Endodermal cell (in vitro differentiated cells): ENCODE measurements at places on chromosomes 1 and 21.

DNA sequence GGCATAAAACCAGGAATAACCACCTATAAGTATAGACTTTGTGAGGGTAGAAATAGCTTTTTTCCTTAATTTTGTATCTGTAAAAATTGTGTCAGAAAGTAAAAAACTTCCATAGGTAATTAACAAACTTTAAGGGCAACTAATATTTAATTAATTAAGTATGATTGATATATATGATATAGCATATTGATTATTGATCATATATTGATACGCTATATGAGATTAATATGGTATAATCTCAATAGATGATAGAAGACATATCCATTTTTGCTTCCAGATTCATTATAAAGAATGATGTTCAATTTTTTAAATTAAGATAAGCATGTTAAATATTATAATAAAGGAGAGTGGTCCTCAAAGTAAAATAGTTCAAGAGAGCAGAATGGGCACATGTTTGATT lies 99.3 kb upstream of the VAV3 start:
- DNase-seq: no peak

- no peak for DNase-seq
Observed at GRCh38 chr21:33685613-33686197, 43.4 kb downstream of the ITSN1 start.

GRCh38 chr21:42042651-42043050 lies 28.5 kb upstream of the UMODL1 start:
- DNase-seq: no peak

- DNase-seq: no peak
Observed at GRCh38 chr1:194309269-194309668, 1122.9 kb upstream of the B3GALT2 start.

DNA sequence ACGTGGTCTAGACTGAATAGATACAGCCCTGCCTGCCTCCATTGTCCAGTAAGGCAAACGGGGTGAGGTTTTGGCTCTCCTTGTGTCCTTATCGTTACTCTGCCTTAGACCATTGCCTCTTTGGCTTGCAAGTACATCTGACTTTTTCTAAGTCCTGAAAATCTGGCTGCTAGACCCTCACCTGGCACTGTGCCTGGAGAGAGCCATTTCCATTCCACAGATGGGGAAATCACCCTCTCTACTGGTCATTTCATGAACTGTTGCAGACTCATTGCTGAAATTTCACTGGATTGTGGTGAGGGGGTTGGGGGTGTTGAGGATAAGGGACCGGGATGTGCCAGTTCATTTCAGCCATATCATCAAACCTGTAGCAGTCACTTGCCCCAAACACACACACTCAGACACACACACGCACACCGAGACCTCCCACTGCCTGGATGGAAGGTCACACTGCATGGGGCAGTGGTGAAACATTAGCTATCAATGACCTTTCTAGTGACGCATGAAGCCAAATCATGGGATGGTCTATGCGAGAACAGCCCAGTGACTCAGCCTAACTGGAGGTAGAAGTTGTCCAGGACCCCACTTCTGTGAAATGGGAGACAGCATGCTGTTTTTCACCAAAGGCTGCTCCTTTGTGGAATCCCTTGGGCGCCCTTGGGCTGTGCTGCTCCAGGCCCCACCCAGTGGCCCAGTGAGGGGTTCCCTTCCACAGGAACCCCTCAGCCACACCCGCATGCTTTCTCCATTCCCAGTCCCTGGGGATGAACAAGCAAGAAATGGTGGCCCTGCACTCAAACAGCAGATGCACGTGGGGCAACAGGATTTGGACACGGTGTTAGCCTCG lies 34.9 kb upstream of the VASH2 start:
- peak; percentile 83 for DNase-seq

- DNase-seq: no peak
Observed at GRCh38 chr1:192749349-192749748, 59.5 kb upstream of the RGS2 start.

- DNase-seq: no peak
Observed at GRCh38 chr1:6175411-6175828, 4.7 kb downstream of the CHD5 start.

DNA sequence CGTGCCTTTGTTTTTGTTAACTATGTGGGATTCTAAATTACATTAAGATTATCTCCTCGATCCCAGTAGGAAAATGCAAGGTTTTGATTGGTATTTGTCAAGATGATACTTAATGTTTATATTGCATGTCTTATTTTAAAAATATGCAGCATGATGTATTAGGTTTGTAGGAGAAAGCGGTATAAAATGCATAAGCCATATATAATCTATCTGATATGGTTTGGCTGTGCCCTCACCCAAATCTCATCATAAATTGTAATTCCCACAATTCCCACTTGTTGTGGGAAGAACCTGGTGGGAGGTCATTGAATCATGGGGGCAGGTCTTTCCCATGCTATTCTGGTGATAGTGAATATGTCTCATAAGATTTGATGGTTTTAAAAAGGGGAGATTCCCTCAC lies 198.1 kb upstream of the NCAM2 start:
- DNase-seq: no peak

DNA sequence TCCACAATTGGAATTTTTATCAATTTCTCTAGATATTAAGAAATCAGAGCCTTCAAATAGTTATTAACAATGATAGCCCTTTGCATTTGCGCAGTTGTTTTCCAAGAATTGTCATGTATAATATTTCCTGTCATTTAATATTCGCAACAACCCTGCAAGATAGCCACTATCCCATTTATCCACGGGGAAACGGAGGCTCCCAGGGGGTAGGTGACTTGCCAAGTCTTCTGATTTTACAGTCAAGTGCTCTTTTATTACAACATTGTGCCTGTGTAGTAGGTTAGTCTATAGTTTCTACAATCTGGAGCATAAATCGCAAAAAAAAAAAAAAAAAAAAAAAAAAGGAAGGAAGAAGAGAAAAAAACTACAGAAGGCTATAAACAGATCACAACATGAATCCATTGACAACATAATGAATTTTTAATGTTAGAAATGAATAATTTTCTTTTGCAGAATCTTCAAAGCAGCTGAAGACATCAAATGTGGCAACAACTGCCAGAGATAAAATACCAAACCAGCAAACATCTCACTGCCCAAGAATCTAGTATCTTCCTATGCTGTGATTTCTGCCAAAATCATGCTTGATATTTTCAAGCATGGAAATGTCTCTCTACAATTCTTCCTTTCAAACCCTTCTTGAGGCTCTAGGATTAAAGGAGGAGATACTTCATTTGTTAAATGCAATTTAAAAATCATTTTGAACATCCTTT lies 125.5 kb downstream of the PTPN14 start:
- no peak for DNase-seq

DNA sequence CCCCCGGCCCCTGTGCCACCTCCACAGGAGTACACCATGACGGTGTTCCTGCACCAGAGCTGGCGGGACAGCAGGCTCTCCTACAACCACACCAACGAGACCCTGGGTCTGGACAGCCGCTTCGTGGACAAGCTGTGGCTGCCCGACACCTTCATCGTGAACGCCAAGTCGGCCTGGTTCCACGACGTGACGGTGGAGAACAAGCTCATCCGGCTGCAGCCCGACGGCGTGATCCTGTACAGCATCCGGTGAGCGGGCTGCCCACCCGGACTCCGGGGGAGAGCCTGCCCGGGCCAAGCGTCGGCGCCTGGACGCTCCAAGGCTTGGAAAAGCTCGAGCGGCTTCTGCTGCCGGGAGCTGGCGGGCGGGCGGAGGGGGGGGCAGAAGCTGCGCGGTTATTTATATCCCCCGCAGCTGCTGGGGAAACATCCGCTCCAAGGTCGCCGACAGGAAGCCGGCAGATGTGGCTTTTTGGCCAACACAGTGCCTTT lies 6.4 kb downstream of the GABRD start:
- DNase-seq: no peak

- no peak for DNase-seq
Observed at GRCh38 chr1:238176441-238176840, 285.7 kb upstream of the ZP4 start.

DNA sequence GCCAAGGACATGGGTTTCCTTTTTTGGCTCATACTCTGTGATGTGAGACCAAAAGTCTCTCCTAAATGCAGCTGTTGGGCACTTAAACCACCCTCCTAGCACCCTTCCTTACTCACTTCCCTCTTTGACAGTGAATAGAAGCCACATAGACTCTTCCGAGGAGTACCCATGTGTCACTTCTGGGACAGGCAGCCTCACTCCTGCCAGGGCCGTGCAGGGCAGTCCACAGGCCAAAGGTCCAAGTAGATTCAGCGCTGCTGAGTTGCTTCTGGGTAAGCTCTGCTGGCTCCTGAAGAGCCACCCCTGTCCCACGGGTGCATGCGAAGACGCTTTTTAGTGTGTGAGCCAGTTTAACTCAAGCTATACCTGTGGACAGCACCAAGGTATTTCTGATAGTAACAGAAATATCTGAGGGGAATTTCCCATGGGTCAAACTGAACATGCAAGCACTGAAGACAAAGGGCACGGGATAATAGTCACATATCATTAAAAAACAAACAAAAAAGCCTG lies 36.8 kb upstream of the BMP8B start:
- no peak for DNase-seq

DNA sequence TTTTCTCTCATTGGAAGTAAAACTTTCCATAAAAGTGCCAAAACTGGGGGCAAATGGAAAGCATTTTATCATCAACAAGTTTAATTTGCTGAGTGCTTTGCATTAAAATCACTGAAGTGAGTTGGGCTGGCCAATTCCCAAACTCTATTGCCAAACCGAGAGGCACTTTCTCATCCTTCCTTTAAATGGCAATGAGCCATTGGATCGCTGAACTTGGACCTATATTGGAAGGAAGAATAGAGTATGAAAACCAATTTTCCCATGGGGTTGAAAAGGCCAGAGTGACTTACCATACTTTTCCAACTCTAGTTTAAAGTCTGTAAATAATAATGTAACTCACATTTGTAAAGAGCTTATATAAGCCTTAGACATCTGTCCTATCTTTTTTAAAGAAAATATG lies 189.1 kb upstream of the C1orf87 start:
- no peak for DNase-seq

DNA sequence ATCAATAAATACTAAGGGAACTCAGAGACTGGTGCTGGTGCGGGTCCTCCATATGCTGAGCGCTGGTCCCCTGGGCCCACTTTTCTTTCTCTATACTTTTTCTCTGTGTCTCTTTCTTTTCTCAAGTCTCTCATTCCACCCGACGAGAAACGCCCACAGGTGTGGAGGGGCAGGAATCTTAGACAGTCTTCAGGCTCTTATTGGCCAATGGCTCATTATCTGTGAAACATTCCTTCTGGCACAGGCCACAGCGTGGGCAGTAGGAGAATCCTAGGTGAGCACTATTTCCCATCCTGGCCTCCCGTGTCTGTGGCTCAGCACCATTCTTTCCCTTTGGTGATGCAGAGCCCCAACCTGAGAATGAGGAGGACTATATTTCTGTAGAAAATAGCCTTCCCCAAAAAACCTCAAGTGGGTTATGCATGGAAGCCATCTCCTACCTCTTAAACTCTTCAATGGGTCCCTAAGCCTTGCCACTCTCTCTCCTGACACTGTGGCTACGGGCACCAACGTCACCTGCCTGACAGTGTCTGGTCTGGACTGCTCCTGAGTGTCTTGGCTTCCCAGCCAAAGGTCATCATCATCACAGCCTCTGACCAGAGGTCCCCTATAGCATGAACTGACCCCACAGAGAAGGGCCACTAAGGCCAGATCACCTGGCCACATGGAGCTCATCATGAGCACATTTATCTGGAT lies 6.2 kb upstream of the SLAMF1 start:
- peak; percentile 54 for DNase-seq

DNA sequence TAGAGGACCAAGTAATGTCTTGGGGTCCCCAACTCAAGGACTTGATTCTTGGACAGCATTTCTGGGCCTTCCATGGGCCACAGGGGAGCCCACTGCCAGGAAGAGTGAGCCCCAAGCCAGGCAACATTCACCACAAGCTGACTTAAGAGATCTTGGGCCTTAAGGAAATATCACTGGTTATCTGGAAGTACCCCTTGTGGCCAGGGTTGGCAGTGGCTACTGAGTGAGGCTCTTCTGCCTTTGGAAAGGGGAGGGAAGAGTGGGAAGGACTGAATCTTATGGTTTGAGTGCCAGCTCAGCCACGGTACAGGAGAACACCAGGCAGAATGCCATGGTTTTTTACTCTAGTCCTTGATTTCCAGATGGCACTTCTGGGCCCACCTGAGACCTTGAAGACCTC lies 228.9 kb upstream of the RGS18 start:
- DNase-seq: peak; percentile 64

DNA sequence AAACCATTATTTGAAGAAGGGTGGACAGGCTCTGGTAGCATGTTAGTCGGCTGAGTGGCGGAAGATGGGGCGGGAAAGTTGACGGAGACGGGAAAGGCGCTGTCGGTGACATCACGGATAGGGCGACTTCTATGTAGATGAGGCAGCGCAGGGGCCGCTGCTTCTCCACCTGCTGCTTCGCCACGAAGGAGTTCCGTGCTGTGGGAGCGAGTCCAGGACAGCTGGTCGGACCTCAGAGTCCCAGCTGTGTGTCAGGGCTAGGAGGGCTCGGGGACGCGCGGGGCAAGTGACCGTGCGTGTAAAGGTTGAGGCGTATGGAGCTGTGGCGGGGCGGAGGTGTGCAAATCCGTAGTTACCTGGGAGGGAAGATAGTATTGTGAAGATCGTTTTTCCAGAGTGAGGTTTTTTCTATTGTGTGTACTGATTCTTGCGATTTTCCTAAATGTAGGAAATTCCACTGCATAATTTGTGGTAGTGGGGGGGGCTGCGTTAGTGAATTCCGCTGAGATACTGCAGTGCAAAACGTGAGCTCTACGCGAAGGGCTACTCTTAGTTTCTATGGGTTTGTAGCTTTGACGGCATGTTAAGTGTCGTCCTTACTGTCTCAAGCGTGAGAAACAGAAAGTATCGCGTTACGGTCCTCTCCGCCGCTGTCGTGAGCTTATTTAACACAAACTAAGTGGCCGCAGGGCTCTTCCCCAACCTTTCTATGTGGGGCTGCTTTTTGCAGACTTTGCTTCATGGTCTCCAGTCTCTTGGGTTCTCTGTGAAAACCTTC lies 111.2 kb upstream of the NBPF11 start:
- peak; percentile 95 for DNase-seq

- no peak for DNase-seq
Observed at GRCh38 chr1:111595807-111596206, 23.8 kb upstream of the RAP1A start.

DNA sequence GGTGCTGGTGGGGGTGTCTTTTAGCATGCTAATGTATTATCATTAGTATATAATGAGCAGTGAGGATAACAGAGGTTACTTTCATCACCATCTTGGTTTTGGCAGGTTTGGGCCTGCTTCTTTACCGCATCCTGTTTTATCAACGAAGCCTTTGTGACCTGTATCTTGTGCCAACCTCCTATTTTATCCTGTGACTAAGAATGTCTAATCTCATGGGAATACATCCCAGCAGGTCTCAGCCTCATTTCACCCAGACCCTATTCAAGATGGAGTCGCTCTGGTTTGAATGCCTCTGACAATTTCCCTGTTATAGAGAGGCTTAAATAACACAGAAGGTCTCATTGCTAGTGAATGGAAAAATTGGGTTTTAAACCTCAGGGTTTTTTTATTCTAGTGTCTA lies 300.8 kb upstream of the PROX1 start:
- no peak for DNase-seq
